H9 (cell line): ENCODE measurements at places on chromosomes 11 and 22.
A peak's percentile ranks its signal among the peaks of the same experiment; 100 is the strongest.

DNA sequence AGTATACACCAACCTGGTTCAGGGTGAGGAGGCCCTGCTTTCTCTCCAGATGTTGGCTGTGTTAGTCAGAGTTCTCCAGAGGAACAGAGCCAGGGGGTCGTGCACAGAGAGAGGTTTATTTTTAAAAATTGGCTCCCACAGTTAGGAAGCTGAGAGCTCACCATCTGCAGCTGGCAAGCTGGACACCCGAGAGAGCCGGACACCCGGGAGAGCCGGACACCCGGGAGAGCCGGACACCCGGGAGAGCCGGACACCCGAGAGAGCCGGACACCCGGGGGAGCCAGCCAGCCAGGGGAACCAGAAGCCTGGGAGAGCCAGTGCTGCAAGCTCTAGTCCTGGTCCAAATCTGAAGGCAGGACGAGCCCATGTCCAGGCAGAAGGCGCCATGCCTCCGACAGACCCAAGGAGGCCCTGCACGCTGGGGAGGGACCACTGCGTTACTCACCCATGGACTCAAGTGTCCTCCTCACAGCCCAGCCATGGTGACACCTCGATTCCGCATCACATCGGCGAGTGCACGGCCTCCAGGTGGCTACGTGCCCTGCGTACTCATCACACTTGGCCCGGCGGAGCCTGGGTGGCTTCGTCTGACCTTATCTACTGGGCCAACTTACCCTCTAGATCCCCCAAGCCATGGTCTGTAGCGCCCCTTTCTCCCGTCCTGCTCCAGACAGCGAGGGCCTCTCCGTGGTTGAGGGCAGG lies 99.0 kb downstream of the BRD1 start:
- no peak for DNase-seq

DNA sequence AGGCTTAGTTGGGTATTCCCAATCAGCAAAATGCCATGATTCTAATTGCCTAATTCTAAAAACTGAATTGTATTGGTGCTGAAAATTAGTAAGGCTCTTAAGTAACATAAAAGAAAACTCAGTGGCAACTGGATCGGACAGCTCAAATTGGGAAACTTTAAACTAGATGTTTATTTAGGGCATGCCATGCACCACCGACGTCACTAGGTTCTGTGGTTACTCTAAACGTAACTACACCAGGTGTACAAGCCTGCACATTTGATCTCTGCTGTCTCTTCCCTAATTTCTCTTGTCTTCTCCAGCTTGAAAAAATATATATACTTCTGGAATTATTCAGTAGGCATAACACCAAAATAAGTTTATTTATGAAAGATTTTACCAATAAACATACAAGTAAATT lies 378.2 kb downstream of the DCDC1 start:
- no peak for DNase-seq

DNA sequence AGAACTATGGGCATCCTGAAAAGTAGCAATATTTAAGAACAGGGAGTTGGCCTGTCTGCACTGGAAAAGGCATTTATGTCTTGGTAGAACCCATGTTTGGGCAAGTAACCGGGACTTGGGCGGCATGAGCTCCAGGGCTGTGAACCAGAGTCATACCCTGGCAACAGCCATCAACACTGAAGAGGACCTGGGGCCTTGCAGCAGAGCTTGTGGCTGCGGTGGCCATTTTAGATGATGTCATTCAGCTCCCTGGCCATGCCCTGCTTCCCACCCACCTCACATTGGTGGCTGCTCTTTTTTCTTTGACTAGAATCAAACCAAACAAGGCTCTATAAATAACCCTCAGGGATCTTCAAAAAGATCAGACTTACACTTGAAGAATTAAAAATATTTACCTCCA lies 26.6 kb downstream of the EHF start:
- no peak for DNase-seq

GRCh38 chr11:31798554-31799434 lies 12.3 kb downstream of the PAX6 start:
- peak; percentile 89 for DNase-seq

- no peak for DNase-seq
These were observed 336.0 kb downstream of the CADM1 start for GRCh38 chr11:115168229-115168671.

- no peak for DNase-seq
These were observed 25.8 kb downstream of the LRP5 start for GRCh38 chr11:68338051-68338780.

- DNase-seq: no peak
These were observed 54.0 kb upstream of the PITPNB start for GRCh38 chr22:27972732-27973698.

GRCh38 chr11:87501388-87501787 lies 463.7 kb downstream of the TMEM135 start:
- DNase-seq: no peak

GRCh38 chr11:107591378-107592230 lies 657 bp downstream of the ELMOD1 start:
- DNase-seq: peak; percentile 45

- no peak for DNase-seq
These were observed 15.4 kb downstream of the PRR14L start for GRCh38 chr22:31734512-31734911.

DNA sequence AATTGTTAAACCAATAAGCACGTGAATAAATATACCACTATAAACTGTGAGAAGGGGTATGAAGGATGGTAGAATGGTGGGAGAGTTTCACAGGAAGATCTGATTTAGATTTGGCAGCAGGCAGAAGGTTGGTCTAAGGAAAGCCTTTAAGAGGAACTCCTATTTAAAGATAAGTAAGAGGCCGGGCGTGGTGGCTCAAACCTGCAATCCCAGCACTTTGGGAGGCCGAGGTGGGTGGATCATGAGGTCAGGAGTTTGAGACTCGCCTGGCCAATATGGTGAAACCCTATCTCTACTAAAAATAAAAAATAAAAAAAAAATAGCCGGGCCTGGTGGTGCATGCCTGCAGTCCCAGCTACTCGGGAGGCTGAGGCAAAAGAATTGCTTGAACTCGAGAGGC lies 45.8 kb upstream of the CXCR5 start:
- DNase-seq: no peak

GRCh38 chr11:7320306-7320705 lies 68.6 kb downstream of the SYT9 start:
- DNase-seq: no peak

DNA sequence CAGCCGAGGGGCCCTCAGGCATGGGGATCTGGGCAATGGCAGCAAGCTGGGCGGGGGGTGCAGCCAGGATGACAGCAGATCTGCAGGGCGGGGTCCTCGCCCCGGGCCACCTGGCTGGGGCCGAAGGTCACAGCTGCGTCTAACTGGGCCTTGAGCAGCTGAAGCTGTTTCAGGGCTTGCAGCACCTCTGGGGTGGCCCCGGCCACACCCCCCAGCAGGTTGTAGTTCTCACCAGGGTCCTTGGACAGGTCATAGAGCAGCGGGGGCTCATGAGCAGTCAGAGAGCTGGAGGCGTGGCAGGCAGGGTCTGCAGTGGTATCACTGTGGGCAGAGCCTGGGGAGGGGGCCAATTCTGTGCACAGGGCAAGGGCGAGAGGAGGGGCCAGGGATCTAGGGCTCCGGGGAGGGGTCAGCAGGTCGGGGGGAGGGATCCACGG lies 2.8 kb downstream of the ARSA start:
- no peak for DNase-seq

DNA sequence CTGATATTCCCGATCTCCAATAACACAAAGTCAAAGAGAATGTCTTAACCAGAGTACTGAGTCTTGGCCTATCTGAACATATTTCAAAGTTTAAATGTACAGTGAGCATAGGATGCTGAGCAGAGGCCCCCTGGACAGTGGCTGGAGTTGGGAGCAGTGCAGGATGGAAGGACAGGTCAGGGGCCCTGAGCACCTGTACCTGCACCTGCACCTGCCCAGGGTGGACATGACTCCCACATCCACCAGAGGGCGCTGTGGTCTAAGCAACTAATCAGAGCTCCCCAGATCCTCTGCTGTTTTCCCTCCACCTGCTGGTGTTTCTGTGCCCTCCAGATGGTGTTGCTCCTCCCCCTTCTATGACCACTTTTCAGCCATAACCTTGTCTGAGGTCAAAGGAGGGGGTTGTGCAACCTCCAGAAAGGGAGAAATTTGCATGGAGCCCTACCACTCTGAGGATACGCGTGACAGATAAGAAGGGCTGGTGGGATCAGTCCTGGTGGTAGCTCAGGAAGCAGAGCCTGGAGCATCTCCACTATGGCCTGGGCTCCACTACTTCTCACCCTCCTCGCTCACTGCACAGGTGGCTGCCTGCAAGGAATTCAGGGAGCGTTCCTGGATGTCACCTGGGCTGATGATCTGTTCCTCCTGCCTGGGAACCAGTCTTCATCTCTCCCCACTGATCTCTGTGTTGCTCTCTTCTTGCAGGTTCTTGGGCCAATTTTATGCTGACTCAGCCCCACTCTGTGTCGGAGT lies 49.1 kb upstream of the VPREB1 start:
- peak; percentile 91 for DNase-seq

DNA sequence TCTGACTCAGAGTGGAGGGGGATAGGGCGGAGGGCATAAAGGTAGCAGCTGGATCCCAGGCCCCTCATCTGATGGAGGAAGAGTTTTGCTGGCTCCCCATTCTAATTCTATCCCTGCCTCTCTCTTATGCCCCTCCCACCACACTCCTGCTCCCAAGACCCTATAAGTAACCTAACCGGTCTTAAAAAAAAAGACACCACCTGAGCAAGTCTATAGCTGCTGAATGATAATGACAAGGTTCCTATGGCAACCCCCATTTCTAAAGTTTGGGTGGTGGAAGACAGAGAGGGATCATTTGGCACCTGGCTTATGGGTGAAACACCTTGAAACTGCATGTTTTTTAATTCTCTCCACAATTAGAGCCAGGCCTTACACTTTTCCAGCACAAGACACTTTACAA lies 69.6 kb downstream of the LARGE1 start:
- DNase-seq: peak; percentile 78

GRCh38 chr11:15180212-15180792 lies 65.6 kb downstream of the INSC start:
- no peak for DNase-seq

DNA sequence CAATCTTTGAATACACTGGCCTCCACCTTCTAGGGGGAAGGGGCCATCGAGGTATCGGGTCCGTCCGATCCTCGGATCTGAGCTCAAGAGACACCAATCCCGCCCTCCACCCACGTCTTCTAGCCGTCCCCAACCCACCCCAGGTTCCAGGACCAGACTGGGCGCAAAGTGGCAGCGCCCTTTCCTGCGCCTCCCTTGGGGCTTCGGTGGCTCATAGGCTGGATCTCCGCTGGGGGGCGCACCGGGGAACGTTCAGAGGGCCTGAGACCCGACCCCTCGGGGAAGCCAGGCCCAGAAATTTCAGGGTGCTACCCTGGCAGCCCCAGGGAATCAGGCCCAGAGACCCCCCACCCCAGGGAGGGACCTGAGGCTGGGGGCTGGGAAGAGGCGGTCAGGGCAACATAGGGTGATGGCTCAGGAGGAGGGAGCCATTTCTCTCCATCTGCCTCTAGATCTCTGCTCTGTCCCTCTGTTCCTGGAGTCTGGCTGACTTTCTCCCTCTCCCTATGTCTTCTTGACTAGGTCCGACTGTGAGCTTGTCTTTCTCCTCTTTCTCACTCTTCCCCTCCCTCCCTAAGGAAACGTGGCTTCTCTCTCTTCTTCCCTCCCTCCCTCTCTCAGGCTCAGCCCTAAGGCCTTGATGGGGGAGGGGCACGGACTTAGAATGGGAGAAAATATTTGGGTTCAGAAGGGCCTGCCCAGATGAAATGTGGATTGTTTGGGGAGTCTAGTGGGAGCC lies 1.1 kb downstream of the CREB3L1 start:
- DNase-seq: peak; percentile 75

DNA sequence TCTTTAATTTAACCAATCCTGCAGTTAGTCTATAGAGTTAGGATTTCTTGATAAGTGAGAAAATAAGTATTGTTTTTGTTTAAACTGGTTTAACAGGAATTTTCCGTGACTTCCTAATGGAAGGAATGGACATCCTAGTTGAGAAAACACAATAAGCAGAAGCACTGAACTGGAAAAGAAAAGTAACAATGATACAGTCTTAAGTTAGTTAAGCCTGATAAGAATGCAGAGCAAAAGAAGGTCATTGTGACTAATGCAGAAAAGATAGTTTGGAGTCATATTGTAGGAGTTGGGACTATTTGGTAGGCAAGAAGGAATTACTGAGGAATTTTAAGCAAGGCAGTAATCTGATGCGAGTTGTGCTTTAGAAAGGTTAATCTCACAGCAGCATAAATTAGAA lies 11.7 kb downstream of the RNF141 start:
- no peak for DNase-seq

GRCh38 chr11:10667521-10667885 lies 26.1 kb downstream of the IRAG1 start:
- DNase-seq: no peak

DNA sequence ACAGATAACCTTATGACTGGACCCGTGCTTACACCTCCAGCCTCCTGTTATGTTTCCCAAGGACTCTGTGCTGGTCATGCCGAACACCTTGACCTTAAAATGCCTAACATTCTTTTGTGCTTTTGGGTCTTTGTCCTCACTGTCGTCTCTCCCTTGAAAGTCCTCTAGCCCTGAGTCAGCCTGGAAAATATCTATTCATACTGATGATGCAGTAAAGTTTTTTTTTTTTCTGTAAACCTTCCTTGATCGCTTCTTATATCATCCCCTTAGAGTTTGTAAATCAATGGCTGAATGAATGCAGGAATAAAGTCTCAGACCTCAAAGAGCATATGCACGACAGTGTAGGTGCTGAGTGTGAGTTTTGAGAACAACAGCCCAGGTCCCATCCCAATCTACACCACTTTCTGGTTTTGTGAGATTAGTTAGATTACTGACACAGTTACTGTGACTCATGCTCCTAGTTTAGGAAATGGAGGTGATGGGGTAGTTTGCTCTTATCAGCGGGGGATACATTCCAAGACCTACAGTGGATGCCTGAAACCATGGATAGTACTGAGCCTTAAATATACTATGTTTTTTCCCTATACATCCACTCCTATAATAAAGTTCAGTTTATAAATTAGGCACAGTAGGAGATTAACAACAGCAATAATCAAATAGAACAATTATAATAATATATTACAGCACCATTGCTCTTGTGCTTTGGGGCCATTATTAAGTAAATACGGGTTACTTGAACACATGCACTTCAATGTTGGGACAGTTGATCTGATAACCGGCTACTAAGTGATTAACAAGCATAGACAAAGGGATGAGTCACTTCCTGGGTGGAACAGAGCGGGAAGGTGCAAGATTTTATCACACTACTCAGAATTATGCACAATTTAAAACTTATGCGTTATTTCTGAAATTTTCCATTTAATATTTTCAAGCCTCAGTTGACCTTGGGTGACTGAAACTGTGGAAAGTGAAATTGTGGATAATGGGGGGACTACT lies 8.6 kb downstream of the TCN1 start:
- no peak for DNase-seq
